Activated CD4-positive, alpha-beta T cell treated with anti-CD3 and anti-CD28 coated beads, Interleukin-2, amount 50 U/mL, for 1 hour (primary cell): ENCODE measurements at places on chromosomes 5 and 9.

DNA sequence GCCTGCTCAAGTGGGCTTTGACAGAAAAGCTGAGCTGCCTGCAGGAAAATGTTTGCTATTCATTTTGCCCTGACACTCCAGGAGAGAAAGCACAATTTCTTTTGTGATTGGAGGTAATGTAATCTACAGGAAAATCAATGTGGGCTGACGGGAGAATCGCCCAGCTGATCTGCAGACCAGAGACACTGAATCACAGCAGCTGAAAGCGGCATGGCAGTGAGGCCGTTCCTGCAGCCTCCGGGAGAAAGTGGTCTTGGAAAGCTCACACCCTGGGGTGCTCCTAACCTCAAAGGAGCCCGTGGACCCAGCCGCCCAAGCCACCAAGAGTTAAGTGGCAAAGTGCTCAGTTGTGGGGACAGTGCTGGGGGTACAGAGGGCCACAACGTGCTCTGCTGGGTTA lies 593.6 kb downstream of the BNC2 start:
- no peak for DNase-seq

- DNase-seq = peak; percentile 68
These were observed 13.1 kb downstream of the GPRIN1 start for GRCh38 chr5:176596689-176597416.

DNA sequence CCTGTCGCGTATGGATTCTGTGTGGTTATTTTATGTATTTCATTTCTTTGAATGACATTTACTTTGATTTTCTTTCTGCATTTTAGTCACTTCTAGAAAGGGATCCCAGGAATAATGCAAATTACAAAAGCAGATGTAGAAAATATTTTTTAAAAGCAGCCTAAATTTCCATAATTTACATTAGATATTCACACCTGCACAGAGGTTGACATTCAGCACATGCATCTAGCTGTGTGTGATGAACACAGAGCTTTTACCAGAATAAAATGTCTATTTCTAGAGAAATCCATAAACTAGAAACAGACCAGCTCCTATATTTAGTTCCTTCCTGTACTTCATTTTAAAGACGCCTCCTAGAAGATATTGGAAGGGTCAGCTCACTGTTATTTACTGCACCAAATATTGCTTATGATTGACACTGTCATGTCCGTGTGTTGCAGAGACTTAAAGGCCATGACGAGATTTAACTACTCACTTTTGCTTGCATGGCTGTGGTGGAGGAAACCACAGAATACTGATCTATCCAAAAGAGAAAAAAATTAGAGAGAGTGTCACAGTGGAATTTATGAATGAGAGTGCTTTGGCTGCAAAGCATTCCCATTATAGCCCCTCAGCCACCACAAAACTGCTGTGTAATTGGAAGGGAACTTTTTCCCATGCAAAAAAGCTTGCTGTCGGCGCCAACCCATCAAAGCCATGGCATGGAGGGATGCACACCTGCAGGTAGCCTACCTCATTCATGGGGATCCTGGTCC lies 58.1 kb downstream of the EBF1 start:
- no peak for DNase-seq

GRCh38 chr9:96565671-96566497 lies 53.8 kb downstream of the CDC14B start:
- DNase-seq = no peak

DNA sequence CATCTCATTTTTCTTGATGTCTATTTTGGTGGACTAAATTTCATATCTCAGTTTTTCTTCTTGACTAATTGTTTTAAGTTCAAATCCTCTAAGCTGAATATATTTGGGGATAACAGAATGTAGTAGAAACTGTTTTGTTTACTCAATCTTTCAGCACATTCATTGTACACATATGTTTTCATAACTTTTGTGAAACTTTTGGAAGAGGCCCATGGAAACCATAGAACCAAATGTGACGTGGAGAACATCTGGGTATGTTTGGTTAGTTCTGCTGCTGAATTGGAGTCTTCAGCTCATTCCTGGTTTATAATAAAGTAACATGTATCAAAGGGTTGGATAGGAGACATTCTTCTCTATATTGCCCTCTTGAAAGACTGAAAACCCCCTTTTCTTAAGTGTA lies 88.4 kb downstream of the CCDC171 start:
- no peak for DNase-seq

GRCh38 chr9:14158916-14159315 lies 155.0 kb downstream of the NFIB start:
- DNase-seq = no peak

DNA sequence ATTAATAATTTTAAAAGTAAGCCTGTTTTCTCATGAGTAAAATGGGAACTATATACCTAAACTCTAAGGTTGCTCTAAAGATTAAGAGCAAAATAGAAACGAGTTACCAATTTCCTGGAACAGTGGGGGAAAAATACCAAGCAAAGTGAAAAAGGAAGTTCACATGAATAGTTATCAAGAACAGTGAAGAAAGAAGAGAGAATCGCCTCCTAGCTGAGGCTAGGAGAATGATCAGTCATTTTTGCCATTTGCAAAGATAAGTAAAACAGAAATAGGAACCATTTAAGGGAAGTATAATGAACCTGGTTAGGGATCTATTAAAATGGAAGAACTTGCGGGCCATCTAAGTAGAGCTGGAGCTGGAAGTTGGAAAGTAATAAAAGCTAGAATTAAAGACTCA lies 50.7 kb downstream of the P4HA2 start:
- DNase-seq = no peak
